ENCODE measurements at places on chromosomes 7 and 10. TPM values are rescaled to one million over a fixed set of nuclear protein-coding genes. Genes with fewer than 3 reads are reported as not detected.

AKR1B15 gene
- polyA plus RNA-seq: 0.28 TPM

DNA sequence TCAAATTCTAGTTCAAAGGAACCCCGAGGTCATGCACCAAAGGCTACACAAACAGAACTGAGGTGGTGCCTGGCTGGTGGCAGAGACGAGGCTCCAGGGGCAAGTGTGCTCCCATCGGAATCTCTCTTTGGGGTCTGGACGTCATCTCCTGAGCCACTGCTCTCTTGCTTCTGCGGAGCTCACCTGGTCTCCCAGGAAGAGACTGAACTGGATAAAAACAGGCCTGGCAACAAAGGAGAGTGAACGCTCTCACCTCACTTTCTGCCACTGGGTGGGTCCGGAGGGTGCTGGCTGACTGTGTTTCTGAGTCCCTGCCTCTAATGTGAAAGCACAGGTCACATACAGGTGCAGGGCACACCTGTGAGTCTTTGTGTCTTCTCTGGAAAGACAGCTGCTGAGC is 22.4 kb downstream of the VIPR2 start:
- DNase-seq: no peak

PNPLA8 gene
- 10.8 TPM for polyA plus RNA-seq

GRCh38 chr7:80410081-80410480 is 101.8 kb downstream of the GNAT3 start:
- DNase-seq: no peak

GRCh38 chr7:42491106-42491505 is 254.1 kb upstream of the GLI3 start:
- DNase-seq: no peak

GRCh38 chr7:16268821-16269768 is 152.2 kb downstream of the CRPPA start:
- DNase-seq: peak; percentile 44

- DNase-seq: no peak
Measured at GRCh38 chr7:128833148-128833945, 3.1 kb downstream of the FLNC start.

EMX2 gene
- 2.4 TPM for polyA plus RNA-seq

- no peak for DNase-seq
Measured at GRCh38 chr10:23435378-23435777, 3.5 kb upstream of the OTUD1 start.

DNA sequence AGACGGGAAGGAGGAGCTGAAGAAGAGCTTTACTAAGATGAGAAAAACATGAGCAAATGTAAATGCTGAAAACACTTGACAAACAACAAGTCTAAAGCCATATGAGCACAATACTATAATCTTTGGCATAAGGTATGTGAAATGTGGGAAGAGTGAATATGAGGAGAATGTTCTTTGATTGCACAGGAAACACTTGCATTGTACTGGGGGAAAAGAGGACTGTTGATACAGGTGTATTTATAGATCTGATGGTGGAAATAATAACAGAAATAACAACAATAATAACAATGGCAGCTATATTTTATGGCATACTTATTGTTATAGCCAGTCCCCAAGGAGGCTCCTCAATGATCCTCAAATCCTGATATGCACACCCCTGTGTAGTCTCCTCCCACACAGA is 23.0 kb downstream of the ARHGAP12 start:
- no peak for DNase-seq
